Stimulated activated CD8-positive, alpha-beta memory T cell treated with anti-CD3 and anti-CD28 coated beads, Interleukin-15, amount 100 ng/mL, for 48 hours (primary cell): ENCODE measurements at places on chromosomes 12 and 14.

- no peak for DNase-seq
Observed at GRCh38 chr12:52661668-52662067, 9.7 kb upstream of the KRT2 start.

- DNase-seq = no peak
Observed at GRCh38 chr14:31827325-31827724, 249.8 kb upstream of the ARHGAP5 start.

- DNase-seq = no peak
Observed at GRCh38 chr12:26109343-26109881, 15.4 kb downstream of the BHLHE41 start.

DNA sequence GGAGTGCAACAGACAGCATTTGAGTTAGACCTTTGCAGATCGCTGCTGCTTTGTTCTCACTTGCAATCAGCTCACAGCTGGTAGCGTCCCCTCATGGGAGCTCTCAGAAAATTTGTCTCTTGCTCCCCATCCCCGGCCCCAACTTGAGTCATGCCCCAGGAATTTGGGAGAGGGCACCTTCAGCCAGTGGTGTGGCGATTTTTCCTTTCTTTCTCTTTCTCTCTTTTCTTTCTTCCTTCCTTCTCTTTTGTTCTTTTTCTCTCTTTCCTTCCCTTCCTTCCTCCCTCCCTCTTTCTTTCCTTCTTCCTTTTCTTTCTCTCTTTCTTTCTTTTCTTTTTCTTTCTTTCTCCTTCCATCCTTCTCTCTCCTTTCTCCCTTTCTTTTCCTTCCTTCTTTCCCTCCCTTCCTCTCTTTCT, 34.2 kb upstream of the MAP1LC3B2 start:
- no peak for DNase-seq

DNA sequence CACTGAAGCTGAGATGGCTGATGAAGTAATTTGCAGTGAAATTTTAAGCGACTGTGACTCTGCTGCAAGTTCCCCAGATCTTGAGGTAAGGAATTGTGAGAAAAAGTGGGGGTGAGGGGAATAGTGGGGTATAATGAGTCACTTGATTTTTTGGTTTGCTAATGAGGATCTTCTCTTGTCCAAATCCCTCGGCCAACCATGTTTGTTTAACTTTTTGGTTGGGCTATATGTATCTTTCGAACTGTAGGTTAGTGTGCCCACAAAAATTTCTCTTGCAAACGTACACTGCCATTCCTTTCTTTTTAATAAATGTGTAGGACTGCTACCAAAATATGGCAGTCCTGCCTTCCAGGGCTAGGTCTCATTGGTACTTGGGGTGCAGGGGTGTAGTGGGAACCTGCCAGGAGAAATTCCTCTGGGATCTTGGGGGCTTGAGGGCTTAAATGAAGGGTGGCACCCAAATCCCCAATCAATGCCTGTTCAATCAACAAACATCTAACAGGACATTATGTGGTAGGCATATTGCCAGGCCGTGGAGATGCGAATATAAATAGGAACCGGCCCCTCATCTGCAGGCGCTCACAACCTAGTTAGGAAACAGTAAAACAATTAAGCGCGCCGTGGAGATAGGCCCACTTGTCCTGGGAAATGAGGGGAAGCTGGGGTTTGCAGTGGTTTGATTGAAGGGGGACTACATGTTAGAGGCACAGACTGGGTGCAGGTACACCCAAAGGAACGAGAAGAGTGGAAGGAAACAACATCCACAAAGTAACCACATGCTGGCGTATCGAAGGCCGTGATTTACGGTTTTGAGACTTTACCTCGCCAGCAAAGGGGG, 1.3 kb upstream of the PABPN1 start:
- no peak for DNase-seq

GRCh38 chr14:28776482-28777266, 10.1 kb downstream of the FOXG1 start:
- DNase-seq = no peak

- DNase-seq = no peak
Observed at GRCh38 chr12:29429999-29430715, 49.2 kb upstream of the ERGIC2 start.

- no peak for DNase-seq
Observed at GRCh38 chr12:107704041-107704440, 18.4 kb downstream of the PWP1 start.

DNA sequence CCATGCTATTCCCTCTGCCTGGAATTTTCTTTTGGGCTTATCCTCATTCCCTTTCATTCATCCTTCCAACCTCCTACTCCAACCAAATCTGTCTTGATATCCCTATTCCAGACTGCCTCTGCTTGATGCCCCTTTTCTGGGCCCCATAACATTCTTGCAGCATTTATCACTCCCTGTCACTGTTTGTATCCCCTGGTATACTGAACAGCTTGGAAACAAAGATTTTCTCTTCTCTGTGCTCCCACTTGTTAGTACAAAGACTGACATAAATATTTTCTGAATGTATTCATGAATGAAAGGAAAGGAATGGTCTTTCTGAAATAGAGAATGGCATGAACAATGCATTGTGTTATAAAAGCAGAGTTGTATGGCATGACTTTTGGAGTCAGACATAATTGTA, 7.5 kb downstream of the IRAK4 start:
- DNase-seq = no peak

DNA sequence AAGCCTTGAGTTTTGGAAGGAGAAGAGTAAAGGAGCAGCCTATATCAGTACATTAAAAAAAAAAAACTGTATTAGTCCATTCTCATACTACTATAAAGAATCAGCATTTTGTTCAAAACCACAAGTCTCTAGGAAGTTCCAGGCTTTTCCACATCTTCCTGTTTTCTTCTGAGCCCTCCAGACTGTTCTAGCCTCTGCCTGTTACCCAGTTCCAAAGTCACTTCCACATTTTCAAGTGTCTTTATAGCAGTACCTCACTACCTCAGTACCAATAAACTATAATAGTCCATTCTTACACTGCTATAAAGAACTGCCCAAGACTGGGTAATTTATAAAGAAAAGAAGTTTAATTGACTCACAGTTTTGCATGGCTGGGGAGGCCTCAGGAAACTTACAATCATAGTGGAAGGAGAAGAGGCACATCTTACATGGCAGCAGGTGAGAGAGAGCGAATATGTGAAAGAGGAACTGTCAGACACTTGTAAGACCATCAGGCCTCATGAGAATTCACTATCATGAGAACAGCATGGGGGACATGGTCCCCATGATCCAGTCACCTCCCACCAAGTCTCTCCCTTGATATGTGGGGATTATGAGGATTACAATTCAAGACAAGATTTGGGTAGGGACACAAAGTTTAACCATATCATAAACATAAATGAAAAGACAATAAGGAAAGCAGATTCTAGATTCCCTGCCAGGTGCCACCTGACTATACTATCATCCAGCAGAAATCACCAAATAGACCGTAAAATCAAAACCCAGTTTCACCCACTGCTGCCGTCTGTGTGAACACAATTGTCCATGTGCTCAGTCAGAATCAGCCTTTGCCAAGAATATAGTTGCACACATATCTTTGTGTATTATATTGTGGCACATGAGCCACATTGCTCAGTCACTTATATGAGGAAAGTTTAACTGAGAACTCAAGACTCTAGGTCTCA, 27.8 kb downstream of the TOGARAM1 start:
- no peak for DNase-seq

- no peak for DNase-seq
Observed at GRCh38 chr14:88831284-88831683, 6.8 kb downstream of the TTC8 start.

GRCh38 chr14:100944052-100944451, 40.5 kb upstream of the RTL1 start:
- no peak for DNase-seq

- DNase-seq = no peak
Observed at GRCh38 chr14:71187633-71188356, 280.5 kb downstream of the PCNX1 start.

GRCh38 chr12:86407620-86408208, 151.5 kb upstream of the MGAT4C start:
- DNase-seq = no peak

GRCh38 chr12:14960548-14961465, 594 bp downstream of the ARHGDIB start:
- DNase-seq = no peak

DNA sequence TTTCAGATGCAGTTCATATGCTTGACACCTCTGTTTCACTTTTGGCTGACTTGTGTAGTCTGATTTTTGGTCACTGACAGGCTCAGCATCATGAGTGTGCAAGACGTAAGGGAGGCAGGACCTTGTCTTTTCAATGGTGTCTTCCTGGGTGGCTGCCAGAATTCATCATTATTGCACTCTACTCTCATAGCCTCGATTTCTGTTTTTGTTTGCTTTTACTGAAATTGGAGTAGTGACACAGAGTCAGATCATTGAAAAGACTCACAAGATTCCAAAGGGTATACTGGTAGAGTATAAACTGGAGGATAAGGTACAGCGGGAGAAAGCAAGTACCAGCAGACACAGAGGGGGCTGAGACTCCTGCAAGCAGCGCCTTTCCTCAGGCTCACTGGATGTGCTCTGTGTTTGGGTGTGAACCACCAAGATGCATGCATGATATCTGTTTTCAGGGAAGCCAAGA, 126.3 kb upstream of the FGD4 start:
- no peak for DNase-seq

- DNase-seq = no peak
Observed at GRCh38 chr12:52238207-52238840, 5.3 kb downstream of the KRT7 start.

DNA sequence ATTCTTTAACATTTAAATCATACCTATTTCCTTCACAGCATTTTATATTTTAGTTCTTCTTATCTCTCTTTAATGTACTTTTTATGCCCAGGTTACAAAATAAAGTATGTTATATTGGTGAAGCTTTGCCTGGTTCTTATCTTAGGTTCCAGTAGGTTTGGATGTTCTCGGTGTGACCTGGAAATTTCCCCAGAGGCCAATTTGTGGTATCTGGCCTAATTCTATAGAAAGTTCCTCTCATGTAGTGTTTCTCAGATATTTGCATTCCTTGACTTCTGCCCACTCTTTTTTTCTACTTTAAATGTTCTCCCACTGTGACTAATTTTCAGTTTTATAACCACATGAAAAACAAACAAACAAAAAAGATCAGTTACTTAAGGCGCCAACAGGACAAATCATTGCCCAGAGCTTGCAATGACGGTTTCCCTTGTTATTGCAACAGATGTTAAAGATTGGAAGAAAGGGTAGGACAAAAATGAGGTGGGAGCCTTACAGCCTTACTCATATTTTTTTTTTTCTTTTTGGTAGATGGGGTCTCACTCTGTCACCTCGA, 41.2 kb upstream of the PPM1H start:
- DNase-seq = no peak

DNA sequence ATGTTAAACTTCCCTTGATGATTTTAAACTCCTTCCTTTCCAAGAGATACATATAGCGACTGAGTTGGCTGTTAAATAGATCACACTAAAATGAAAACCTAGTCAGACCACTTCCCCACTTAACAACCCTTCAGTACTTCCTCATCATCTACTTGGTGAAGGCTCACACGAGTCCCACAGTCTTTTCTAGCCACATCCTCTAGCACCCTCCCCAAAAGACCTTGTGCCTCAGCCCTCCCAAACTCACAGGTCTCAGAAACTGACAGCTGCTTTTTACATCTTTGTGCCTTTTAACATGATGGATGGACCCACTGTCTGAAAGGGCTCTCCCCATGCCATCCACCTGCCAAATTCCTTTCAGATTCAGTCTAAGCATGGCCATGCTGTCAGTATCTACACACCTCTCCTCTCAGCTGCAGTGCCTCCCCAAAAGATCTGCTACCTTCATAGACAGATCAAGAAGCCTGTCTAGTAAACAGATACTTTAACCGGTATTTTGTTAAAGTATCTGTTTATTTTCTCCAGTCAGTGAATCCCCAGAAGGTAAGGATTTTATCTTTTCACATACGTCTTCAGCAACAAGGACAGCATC, 65.1 kb upstream of the GPHB5 start:
- no peak for DNase-seq

DNA sequence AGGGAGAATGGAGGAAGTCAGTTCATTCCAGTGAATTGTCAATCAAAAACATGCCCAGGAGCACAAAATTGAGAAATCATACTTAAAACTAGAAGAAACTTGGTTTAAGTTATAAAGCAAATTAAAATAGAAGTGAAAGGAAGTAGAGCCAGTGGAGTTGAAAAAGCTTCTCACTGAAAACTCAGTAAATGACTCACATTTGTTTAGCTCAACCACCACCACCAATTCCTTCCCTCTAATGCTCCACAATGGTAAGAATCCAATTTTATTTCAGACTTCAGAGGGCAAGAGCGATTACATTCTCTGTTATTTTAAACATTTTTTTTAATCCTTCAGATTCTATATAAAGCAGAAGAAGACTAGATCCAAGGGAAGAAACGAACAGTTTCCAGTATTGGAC, 19.4 kb downstream of the UTP20 start:
- no peak for DNase-seq

DNA sequence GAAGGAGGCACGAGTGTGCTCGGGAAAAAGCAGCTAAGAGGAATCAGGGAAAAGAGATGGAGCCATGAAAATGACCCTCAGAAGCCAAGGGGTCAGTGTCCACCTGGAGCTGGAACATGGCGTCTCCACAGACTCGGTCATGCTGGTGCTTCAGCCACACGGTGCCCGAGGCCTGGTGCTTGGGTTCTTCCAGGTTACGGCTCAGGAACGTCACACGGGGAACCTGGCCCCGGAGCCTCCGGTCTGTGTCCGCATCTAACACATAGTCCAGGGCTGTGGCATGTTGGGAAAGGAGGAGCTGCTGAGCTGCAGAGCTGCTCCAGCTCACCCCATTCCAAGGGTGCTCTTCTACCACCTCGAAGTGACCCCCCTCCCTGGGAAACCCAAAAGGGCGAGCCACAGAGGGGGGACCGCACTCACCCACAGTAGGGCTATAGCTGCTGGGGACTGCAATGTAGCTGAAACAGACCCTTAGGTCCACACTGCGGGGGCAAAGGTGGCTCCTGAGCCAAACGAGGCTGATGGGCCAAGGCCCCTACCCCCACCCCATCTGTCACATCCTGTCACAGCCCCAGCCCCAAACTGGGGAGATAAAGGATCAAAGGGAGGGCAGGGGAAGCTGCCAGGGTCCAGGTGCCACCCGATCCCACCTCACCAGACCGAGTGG, 10.8 kb downstream of the ITGA7 start:
- no peak for DNase-seq

DNA sequence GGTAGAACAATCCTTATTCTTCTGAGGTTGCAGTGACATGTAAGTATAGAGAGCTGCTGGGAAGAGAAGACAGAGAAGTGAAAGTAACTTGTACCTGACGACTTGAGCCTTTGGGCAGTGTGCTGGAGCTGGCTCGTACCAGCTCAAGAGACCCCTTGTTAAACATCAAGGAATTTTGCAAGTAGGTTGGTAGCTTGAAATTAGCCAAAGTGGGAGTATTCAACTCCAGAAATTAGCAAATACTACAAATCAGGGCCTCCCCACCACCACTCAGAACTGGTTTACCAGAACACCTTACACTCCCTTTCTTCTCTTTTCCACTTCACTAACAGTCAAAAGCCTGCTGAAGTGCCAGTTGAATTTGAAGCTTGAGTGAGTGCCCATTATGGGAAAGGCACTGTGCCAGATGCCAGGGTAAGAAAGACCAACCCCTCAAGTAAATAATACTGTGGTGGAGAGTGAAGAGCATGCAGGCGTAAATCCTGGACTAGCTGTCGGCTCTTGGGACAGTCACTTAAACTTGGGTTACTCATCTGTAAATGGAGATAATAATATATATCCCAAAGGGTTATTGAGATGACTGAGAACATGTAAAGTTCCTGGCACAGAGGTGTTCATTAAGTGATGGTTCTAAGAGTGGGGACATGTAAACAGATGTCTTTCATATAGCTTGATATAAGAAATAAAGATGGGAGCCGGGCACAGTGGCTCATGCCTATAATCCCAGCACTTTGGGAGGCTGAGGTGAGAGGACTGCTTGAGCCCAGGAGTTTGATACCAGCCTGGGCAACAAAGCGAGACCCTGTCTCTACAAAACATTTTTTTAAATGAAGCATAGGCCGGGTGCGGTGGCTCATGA, 27.0 kb upstream of the EID3 start:
- DNase-seq = no peak
